EL (cell line): ENCODE measurements at places on chromosomes 3 and 15.

- no peak for DNase-seq
Measured at GRCh38 chr15:101031213-101031612, 112.1 kb downstream of the LRRK1 start.

DNA sequence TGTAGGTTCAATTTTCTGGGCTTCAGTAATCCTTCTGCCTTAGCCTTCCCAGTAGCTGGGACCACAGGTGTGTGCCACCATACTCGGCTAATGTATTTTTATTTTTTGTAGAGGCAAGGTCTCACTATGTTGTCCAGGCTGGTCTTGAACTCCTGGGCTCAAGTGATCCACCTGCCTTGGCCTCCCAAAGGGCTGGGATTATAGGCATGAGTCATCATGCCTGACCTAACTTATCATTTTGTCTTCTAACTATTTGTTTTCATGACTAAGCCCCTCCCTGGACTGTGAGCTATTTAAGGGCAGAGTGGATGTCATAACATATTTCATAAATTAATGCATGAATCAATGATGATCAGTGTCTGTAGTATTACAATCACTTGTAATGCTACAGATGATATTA is 56.1 kb upstream of the PIAS1 start:
- DNase-seq, result peak; percentile 80

GRCh38 chr3:2036076-2036475 is 62.6 kb upstream of the CNTN4 start:
- DNase-seq, result no peak

GRCh38 chr3:119604878-119605277 is 7.2 kb downstream of the PLA1A start:
- DNase-seq, result peak; percentile 35

- no peak for DNase-seq
Measured at GRCh38 chr3:43907508-43907858, 216.7 kb downstream of the ABHD5 start.
